ENCODE measurements at places on chromosomes 7 and 10.

GRCh38 chr10:112721080-112721698 lies 228.9 kb upstream of the TCF7L2 start:
- no peak for DNase-seq

- no peak for DNase-seq
Observed at GRCh38 chr10:79285315-79286197, 61.7 kb upstream of the PPIF start.

- DNase-seq: no peak
Observed at GRCh38 chr10:95289003-95289920, 1.5 kb downstream of the PDLIM1 start.

GRCh38 chr7:130951303-130951975 lies 217.4 kb upstream of the KLF14 start:
- no peak for DNase-seq

- no peak for DNase-seq
Observed at GRCh38 chr7:17312641-17313040, 14.2 kb downstream of the AHR start.

DNA sequence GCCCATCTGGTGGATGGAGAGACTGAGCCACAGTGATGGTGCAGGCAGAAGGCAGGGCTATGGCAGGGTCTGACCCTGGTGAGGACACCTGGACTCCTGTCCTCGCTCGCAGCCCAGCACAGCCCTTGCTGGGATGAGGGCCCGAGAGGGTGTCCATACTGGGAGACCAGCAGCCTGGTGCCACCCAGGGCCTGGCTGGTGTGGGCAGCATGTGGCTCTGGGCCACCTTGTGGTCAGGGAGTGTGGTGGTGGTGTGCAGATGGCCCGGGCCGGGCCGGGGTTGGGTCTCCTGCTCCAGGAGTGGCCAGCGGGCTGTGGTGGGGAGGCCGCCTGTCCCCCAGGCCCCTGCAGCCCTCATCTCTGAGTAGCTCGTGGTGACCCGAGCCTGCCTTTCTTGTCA lies 14.9 kb downstream of the ADCY1 start:
- DNase-seq: no peak

- DNase-seq: no peak
Observed at GRCh38 chr10:32004161-32004591, 52.0 kb downstream of the KIF5B start.

GRCh38 chr7:2248984-2249694 lies 7.1 kb downstream of the NUDT1 start:
- no peak for DNase-seq

- no peak for DNase-seq
Observed at GRCh38 chr7:46880508-46881196, 701.3 kb downstream of the TNS3 start.

GRCh38 chr10:68049289-68050078 lies 25.6 kb downstream of the HERC4 start:
- DNase-seq: no peak

GRCh38 chr7:97845622-97846203 lies 26.5 kb downstream of the ASNS start:
- DNase-seq: no peak

DNA sequence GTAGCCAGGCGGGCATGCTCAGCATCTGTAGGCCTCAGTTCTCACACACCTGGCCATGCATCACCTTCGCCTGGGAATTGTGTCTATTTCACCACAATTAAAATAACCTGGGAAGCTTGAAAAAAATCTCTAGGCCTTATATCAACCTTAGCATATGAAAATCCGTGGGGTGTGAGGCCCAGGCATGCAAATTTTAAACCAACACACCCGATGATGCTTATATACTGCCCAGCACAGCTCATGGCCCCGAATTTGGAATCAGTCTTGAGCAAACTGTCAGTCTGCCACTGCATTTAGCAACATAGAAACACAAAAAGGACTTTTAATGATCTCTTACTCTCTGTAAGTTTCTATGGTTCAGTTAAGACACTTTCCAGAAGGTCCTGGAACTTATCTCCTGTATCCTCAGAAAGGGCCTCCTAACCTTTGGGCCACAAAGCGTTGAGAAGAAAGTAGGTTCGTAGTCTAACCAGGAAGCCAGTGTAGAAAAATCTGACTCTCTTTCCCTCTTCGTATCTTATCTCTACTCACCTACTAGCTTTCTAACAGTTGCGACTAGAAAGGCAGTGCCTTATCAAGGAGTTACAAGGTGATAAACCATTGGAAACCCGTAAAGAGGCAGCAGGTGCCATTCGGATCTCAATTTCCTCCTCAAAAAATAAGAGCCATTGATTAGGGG lies 12.0 kb upstream of the DMBT1 start:
- no peak for DNase-seq

GRCh38 chr10:7403620-7404019 lies 7.2 kb downstream of the SFMBT2 start:
- DNase-seq: no peak

DNA sequence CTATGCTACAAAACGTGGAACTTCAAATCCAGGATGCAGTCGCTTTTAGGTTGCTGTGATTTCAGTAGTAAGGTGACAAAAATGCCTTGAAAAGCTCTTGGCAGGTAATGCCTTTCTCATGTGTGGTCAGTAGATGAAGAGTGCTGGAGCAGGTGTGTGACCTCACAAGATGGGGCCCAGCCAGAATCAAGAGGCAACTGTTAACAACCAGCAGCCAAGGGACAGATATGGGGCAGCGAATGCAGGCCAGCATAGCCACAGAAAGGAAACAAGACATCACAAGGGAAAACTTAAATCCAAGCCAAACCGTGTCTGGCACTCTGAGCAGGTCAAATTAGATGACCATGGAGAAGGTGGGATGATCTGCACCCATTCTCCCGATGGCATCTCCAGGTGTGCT lies 12.3 kb downstream of the HUS1 start:
- no peak for DNase-seq

- no peak for DNase-seq
Observed at GRCh38 chr7:29764227-29764626, 42.1 kb upstream of the WIPF3 start.
